Activated CD4-positive, alpha-beta T cell treated with anti-CD3 and anti-CD28 coated beads for 36 hours (primary cell): ENCODE measurements at places on chromosomes 16 and 17. TPM values are rescaled to one million over a fixed set of nuclear protein-coding genes. Genes with fewer than 3 reads are reported as not detected.

Gene CRISPLD2
- 0.11 TPM for total RNA-seq

Gene MSLN
- total RNA-seq, result not detected

DNA sequence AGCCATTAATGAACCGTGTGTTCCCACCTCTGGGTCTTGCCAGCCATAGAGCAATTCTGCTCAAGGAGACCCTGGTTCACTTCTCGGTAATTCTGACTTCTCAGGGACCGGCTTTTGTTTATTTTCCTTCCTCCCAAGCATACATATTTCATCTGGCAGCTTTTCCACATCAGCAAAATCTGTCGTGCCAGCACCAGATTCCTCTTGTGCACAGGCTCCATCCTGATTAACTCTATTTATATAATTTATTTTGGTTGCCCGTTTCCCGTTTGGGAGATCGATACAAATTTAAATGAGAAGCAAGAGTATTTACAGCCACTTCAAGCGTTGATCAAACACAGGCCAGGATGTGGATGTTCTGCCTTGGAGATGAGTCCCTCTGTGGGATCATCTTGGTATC lies 161.9 kb upstream of the XYLT1 start:
- H3K27ac ChIP-seq, result no peak overlapping the region
- DNase-seq, result no peak
- H3K4me1 ChIP-seq, result no peaks in the 10 kb centered on the region
- no peak overlapping the region for H3K4me3 ChIP-seq
- peaks cover 19% of the 10 kb centered on the region for H3K27me3 ChIP-seq

DNA sequence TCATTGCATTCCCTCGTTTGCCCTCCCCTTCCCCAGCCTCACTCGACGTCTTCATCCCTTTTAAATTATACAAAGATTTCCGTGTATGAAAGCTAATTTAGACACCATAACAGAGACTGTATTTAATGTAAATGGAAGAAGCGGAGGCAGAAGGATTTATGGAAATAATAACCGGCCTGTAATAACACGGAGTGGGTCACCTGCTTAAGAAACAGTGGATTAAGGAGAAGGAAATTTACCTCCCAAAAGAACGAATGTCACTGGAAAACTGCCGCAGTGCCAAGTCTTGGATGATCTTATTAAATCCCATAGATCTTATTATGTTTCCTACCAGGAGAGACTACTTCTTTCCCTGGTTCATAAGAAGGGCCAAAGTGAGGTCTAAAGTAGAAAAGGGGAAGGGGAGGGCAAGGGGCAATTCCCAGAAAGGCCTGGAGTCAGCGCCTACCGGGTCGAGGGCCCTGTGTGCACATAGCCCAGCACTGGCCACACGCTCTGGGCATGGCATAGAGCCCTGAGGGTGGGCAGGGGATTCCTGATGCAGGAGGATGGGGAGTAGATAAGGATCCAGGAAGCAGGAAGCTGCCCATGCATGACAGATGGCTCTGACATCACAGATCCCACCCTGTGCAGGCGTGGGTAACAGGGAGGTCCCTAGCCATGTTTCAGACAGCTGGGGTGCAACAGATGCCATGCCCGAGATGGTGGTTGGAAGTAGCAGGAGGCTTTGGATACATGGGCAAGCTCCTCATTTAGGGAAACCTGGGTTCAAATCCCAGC lies 56.2 kb upstream of the RPL38 start:
- H3K27me3 ChIP-seq, result peaks cover 27% of the 10 kb centered on the region
- no peak overlapping the region for H3K27ac ChIP-seq
- H3K4me1 ChIP-seq, result no peaks in the 10 kb centered on the region

DNA sequence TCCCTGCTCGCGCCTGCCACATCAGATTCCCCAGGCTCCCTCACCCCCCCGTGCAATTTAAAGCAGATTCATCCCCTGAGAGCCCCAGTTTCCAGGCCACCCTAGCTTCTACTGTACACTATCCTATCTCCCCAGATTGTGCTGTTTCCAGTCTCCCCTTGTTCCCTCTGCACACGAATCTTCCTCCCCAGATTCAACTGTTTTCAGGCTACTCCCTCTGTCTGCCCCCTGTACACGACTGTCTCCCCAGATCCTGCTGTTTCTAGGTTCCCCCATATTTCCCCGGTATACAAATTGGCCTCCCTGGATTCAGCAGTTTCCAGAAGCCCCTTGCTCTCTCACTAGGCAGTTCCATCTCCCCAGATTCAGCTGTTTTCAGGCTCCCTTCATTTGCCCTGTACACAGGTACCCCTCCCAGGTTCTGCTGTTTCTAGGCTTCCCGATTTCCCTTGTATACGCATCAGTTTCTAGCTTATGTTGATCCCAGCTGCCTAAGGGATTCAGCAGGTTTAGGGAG lies 22.9 kb downstream of the COPZ2 start:
- no peak overlapping the region for H3K4me3 ChIP-seq
- H3K36me3 ChIP-seq, result no peaks in the 10 kb centered on the region
- peaks cover 35% of the 10 kb centered on the region for H3K27me3 ChIP-seq

DNA sequence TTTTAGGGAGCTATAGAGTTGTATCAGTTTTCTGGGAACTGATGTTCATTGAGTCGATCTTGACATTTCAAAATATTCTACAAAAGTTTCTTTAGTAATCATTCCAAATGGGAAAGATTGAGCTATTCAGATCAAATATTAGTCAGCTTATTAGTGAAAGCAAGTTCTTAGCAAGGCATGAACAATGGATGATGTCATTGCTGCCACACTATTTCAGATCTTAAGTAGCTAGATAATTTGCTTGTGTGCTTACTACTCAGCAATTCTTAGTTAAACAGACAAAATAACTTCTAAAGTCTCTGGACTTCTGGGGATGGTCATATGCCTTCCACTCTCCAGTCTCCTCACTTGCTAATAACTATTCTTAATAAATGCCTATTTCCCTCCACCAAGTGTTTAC lies 69.0 kb upstream of the CDH8 start:
- no peak overlapping the region for H3K27ac ChIP-seq
- H3K4me3 ChIP-seq, result no peak overlapping the region
- H3K4me1 ChIP-seq, result no peaks in the 10 kb centered on the region
- DNase-seq, result no peak
- no peaks in the 10 kb centered on the region for H3K36me3 ChIP-seq
- H3K27me3 ChIP-seq, result no peaks in the 10 kb centered on the region

GRCh38 chr17:51120357-51120738 lies 320 bp downstream of the SPAG9 start:
- peak; percentile 69 for DNase-seq
- no peaks in the 10 kb centered on the region for H3K27me3 ChIP-seq
- no peaks in the 10 kb centered on the region for H3K36me3 ChIP-seq
- peak overlapping the region; percentile 92 for H3K27ac ChIP-seq
- H3K4me3 ChIP-seq, result peak overlapping the region; percentile 89
